ENCODE measurements at places on chromosomes 13 and 19. TPM values are rescaled to one million over a fixed set of nuclear protein-coding genes. Genes with fewer than 3 reads are reported as not detected.

The ANKLE1 gene
- 0.80 TPM for total RNA-seq

GRCh38 chr19:15123900-15124299, 16.7 kb downstream of the SYDE1 start:
- peak; percentile 45 for DNase-seq

GRCh38 chr13:109657395-109657794, 129.0 kb downstream of the IRS2 start:
- DNase-seq, result no peak

- DNase-seq, result no peak
Observed at GRCh38 chr13:103436057-103436654, 369.9 kb upstream of the SLC10A2 start.

GRCh38 chr19:58482372-58482771, 6.2 kb downstream of the ZNF446 start:
- DNase-seq, result no peak

GRCh38 chr19:4390017-4390566, 10.3 kb downstream of the SH3GL1 start:
- DNase-seq, result no peak
